T follicular helper cell (primary cell): ENCODE measurements at places on chromosomes 3 and 15.

- peak; percentile 3 for DNase-seq
Observed at GRCh38 chr15:62067448-62068044, 769 bp downstream of the C2CD4A start.

GRCh38 chr15:99909592-99910295, 176.5 kb upstream of the LYSMD4 start:
- no peak for DNase-seq

DNA sequence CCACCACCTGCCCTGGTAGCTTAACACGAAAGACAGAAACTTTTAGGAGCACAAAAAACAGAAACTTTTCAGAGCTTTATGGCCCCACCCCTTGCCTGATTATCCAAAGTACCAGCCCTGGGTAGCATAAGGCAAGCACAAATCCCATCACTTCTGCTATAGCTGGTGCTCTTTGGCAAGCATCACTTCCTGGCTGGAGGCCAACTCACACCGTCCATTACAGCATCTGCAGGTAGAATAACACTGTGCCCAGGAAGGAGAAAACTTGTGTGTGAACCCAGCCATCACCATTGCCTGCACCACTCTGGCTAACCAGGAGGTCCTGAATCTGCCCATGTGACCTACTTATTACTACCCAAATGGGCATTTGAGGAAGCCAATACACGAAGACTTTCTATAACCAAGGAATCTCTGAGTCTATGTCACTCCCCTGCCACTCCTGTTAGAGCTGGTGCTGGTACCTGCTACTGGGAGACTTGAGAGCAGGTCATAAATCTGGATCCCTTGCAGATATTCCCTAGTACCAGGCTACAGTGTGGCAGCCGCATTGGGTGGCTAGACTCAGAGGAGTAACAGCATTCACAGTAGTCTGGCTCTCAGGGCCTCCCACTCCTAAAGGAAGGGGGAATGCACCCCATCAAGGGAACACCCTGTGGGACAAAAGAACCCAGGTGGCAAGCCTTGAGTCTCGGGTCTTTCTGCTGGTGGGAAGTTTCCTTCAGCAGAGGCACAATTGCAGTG, 73.3 kb upstream of the AKAP13 start:
- DNase-seq: no peak

DNA sequence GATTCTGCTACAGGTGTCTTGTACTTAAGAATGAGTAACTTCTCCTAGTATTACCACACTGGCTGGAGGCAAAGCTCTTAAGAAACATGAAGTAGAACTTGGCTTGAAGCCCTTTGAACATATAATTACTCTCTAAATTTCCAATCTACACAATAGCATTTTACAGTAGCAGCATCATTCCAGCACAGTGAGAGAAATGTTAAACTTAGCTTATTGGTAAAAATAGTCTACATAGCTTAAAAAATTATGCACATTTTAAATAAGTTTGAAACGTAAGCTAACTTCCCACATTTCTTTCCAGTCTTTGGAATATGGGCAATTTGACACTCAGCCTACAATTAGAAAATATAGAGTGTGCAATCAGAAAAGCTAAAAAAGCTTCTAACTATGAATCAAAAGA, 32.8 kb upstream of the TOP2B start:
- no peak for DNase-seq

DNA sequence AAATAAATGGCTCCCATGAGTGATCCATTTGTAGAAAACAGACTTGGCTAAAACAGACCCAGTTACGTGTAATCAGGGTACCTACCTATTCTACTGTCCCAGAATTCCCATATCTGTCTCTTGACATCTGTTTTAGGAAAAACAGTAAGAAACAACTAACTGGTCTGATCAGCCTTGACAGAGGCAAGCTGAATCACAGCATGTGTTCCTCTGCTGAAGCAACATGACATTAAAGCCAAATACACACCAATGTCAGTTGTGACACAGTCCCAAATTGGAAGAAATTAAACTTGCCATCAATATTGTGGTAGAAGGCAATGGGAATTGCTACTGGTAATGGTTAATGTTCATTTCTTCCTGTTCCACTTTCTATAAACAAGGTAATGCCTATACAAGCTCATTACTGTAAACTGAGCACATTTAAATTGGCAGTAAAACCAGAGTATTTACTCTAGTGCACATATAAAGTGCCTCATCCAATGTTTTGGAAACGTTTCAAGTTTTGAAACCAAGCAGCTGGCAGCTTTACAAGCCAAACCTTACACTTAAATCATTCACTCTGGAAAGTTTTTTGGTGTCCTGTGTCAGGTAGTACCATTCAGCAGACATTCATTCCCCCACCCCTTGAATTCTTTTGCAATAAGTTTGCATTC, 27.0 kb downstream of the ALDH1A2 start:
- no peak for DNase-seq

GRCh38 chr3:133294253-133294652, 105.6 kb upstream of the BFSP2 start:
- DNase-seq: no peak

DNA sequence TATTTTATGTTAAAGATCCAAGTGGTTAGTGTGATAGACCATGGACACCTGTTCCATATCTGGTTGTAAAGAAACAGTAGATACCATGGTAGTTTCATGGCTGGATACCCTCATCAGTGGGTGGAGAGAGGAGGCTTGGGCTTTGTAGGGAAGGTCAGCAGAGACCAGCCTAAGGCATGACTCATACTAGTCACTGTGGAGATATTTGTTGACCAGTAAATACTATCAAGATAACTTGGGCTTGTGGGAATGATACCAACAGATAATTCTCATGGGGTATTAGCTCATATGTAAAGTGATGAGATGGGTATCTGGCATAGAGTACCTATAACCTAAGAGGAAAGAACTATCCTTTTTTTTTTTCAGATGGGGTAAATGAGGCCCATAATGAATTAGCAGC, 354.5 kb downstream of the CACNA2D3 start:
- DNase-seq: no peak

DNA sequence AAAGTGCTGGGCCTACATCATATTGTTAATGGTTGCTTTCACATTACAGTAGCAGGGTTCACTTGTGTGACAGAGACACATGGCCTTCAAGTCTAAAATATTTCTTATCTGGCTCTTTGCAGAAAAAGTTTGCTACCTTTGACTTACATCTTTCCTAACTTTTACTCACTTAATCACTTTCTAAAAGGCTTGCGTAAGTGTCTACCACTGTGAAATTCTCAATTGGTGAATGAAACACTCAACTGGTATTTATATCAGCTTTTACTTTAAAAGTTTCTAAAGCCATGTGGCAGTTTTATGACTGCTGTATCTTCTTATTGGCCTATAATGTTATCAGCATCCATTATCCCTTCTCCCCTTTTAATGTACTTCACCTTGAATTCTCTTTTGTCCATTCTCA, 554.5 kb downstream of the ZIC1 start:
- no peak for DNase-seq

GRCh38 chr3:126883241-126883640, 99.7 kb upstream of the PLXNA1 start:
- DNase-seq: no peak

DNA sequence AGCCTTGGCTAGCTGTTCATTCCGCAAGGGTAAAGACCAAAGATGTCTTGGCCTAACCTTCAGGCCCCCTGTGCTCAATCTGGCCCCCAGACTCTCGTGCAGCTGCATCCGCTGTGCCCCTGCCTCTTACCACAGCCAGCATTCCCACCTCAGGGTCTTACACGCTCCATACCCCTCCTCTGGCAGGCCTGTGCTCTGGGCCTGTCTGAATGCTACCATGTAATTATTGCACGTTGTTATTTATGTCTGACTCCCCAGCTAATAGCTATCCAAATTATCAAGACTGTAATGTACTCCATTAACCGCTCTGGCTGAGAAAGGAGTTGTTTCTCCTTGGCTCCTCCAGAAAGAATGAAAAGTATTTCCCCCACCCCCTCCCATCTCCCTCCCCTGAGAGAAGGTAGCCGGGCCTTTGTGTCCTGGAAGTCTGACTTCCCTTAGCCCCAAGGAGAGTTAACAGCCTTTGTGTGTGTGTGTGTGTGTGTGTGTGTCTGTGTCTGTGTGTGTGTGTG, 54.5 kb upstream of the UBE2E1 start:
- no peak for DNase-seq

DNA sequence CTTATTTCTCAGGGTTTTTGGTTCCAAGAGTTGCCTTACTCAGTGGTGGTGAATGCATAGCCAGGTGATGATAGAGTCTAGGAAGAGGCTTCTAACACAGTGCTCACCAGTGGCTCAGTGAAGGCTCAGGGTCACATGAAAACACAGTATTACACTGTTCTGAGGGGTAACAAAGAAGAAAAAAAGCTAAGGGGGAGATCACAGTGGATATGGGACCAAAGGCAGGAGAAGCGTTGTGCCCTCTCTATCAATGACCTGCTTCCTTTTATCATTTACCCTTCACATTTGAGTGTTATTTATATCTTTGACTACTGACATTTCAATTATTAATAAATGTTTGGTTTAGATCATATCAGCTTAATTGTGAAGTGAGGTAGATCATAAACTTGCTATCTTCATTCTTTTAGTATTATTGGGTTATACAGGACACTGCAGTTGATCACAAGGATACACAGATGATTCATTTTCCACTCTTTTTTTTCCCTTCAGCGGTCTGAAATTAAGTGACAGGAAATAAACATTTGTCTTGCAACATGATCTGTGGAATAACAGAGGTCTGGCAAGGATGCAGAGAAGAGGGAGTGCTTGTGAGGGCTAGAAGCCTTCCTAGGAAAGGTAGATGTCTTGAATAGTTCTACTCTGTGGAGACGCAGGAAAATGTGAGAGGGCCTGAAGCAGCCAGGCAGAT, 171.7 kb downstream of the C3orf38 start:
- DNase-seq: no peak

DNA sequence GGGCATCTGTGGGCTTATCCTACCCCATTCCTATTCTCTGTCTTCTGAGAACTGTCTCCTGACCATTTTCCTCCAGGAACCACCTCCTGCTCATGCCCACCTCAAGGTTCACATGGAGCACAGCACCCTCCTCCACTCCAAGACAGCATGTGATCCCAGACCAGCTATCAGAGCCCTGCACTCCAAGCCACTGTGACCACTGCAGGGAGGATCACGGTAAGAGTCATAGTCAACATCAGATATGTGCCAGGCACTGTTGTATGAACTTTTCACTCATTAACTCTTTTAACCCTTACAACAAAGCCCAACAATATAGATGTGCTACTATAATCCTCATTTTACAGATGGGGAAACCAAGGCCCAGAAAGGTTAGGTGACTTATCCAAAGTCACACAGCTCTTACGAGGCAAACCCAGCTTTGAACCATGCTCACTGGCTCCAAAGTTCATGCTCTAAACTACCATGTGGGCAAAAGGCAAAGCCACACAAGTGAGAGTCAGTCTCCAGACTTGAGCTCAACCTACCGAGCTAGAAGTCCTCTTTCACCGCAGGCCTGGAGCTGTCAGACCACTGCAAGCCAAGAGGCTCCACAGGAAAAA, 115.1 kb upstream of the IQSEC1 start:
- DNase-seq: no peak

GRCh38 chr3:18393906-18394305, 31.2 kb downstream of the SATB1 start:
- DNase-seq: no peak

DNA sequence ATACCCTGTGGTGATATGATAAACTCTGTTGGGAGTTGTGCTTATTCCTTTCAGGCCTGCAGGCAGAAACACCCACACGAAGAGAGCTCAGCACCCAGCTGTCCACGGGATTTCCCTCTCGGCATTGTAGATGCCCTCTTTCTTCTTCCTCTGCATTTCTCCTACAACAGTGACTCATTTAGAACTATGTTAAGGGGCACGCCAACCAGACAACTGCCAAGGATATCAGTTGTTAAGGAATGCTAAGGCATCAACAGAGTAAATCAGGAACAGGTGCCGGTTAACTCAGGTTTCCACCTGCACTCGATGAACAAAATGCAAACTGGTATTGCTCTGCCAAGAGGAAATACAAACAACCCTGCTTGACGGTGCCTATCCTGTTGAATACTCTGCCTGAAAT, 270.0 kb upstream of the PEX5L start:
- DNase-seq: no peak
